ENCODE measurements at places on chromosomes 7 and 10.

GRCh38 chr7:113134025-113134424, 15.7 kb upstream of the SMIM30 start:
- H3K4me3 ChIP-seq, result no peak overlapping the region
- no peaks in the 10 kb centered on the region for H3K4me1 ChIP-seq
- no peaks in the 10 kb centered on the region for H3K27me3 ChIP-seq
- no peak overlapping the region for H3K27ac ChIP-seq

DNA sequence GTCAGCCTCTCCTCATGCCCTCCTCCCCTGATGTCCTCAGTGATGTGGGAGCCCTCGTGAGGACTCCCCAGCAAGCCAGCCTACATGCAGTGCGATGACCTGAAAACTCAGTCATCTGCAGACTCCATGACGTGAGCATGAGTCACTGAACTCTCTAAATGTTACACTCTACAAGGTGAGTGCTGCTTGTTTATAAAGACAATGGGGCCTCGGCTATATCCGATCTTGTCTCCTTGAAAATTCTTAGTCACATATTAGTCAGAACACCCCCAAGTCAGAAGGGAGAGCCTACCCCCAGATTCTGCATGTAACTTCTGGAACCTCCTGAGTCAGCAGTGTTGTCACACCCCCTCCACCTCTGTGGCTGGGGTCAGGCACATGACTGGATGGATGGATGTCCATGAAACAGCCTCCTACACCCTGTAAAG, 673.8 kb downstream of the INHBA start:
- no peaks in the 10 kb centered on the region for H3K4me1 ChIP-seq
- no peak overlapping the region for H3K4me3 ChIP-seq
- H3K36me3 ChIP-seq, result no peaks in the 10 kb centered on the region

- no peak overlapping the region for H3K4me3 ChIP-seq
- no peak for DNase-seq
- no peaks in the 10 kb centered on the region for H3K4me1 ChIP-seq
- H3K27ac ChIP-seq, result no peak overlapping the region
- H3K36me3 ChIP-seq, result no peaks in the 10 kb centered on the region
These were observed 17.4 kb upstream of the GDF10 start for GRCh38 chr10:47282657-47283018.

GRCh38 chr10:75999515-76000209, 568.2 kb downstream of the LRMDA start:
- no peak for DNase-seq
- H3K4me1 ChIP-seq, result no peaks in the 10 kb centered on the region
- H3K36me3 ChIP-seq, result no peaks in the 10 kb centered on the region

DNA sequence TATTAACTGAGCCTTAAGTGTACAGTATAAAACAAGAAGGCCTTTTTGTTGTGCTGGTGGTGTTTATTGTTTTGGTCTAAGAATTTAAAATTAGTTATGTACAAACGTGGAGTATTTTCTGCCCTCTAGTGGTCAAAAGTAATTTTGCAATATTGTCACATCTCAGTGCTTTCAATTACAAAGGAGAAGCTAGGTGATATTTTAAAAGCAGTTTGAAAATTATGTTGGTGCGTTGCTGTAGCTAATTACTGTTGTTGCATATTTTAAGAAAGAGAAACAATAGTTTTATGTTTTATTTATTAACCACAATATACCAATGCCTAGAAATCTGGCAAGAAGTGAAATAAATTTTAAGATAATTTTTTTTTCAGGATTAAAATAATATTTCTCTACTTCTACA, 11.4 kb downstream of the NPVF start:
- no peak overlapping the region for H3K27ac ChIP-seq
- H3K36me3 ChIP-seq, result no peaks in the 10 kb centered on the region
- H3K4me1 ChIP-seq, result peaks cover 4% of the 10 kb centered on the region

GRCh38 chr10:122018951-122019413, 30.0 kb downstream of the TACC2 start:
- no peaks in the 10 kb centered on the region for H3K27me3 ChIP-seq
- peak overlapping the region; percentile 79 for H3K4me3 ChIP-seq
- H3K36me3 ChIP-seq, result no peaks in the 10 kb centered on the region

GRCh38 chr7:107816011-107816566, 13.1 kb upstream of the SLC26A3 start:
- peaks cover 5% of the 10 kb centered on the region for H3K4me1 ChIP-seq
- peak overlapping the region; percentile 14 for H3K27ac ChIP-seq
- no peak for DNase-seq
- H3K36me3 ChIP-seq, result no peaks in the 10 kb centered on the region
- H3K4me3 ChIP-seq, result no peak overlapping the region
- peaks cover 14% of the 10 kb centered on the region for H3K27me3 ChIP-seq

- H3K4me3 ChIP-seq, result peak overlapping the region; percentile 100
- peak overlapping the region; percentile 98 for H3K27ac ChIP-seq
- no peaks in the 10 kb centered on the region for H3K36me3 ChIP-seq
These were observed 3.2 kb upstream of the CREB5 start for GRCh38 chr7:28408960-28409715.

DNA sequence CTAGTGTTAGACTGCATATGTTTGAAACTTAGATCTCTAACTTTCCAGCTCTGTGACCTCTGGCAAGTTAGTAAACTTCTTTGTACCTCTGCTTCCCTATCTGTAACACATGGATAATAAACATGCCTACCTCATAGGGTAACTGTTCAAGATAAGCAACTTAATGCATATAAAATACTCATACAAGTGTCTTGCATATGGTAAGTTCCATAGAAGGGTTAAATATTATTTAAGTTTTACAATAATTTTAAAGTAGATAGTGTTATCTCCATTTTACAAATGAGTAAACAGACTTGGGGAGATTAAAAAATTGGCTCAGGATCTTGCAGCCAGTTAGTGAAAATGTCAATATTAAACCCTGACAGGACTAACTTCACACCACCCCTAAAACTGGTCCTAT, 30.1 kb upstream of the CD36 start:
- no peak for DNase-seq
- no peaks in the 10 kb centered on the region for H3K27me3 ChIP-seq
- H3K4me1 ChIP-seq, result peaks cover 4% of the 10 kb centered on the region
- H3K27ac ChIP-seq, result no peak overlapping the region
- no peak overlapping the region for H3K4me3 ChIP-seq

- peaks cover 64% of the 10 kb centered on the region for H3K27me3 ChIP-seq
- DNase-seq, result no peak
- H3K4me1 ChIP-seq, result peaks cover 7% of the 10 kb centered on the region
- peak overlapping the region; percentile 30 for H3K4me3 ChIP-seq
- no peak overlapping the region for H3K27ac ChIP-seq
- no peaks in the 10 kb centered on the region for H3K36me3 ChIP-seq
These were observed 34.3 kb upstream of the PTF1A start for GRCh38 chr10:23157691-23158369.

GRCh38 chr7:47520406-47520805, 61.5 kb downstream of the TNS3 start:
- H3K27ac ChIP-seq, result no peak overlapping the region
- H3K27me3 ChIP-seq, result no peaks in the 10 kb centered on the region
- no peak overlapping the region for H3K4me3 ChIP-seq

DNA sequence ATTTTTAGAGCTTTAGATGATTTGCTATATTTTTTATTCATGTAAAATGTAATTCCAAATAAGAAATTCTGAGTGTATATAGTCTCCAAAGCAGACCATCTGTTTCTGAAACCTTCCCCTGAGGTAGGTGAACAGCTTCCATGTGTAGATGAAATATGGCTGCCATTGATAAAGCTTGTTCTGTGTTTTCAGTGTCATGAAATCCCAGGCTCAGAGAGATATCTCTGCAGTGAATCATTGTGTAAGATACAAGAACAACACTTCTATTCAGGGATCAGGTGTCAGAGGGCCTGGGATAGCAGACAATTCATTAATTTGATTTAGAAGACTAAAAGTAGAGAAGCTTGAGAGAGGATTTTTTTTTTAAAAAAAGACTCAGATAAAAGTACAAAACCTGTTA, 29.1 kb downstream of the ACTA2 start:
- H3K4me1 ChIP-seq, result peaks cover 29% of the 10 kb centered on the region
- no peaks in the 10 kb centered on the region for H3K27me3 ChIP-seq
- H3K36me3 ChIP-seq, result no peaks in the 10 kb centered on the region
- DNase-seq, result no peak
- no peak overlapping the region for H3K27ac ChIP-seq

DNA sequence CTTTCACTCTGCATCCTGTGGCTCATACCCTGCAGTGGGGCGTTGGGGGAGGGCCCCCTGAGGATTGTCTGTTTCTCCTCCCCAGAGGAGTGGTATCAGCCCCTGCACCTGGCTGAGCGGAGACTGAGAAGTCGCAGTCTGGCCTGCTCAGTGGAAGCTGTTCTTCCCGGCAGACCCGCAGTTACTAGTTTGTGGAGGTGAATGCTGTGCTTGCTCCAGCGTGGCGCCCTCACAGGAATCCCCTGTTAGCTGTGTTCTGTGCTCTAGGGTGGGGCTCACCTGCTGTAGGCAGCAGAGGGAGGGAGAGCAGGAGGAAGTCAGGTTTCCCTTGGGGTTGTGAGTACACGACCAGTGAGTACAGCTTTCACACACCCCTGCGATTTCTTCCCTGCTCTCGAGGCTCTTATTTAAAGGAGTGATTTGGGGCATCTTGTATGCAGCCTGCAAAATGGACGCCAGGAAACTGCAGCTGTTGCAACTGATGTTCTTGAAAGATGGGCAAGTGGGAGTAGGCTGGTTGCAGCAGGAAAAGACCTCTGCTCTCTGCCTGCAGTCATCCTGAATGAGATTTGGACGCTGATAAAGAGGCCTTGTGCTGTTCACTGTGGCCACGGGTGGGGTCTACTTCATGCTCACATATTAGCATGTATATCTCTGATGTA, 66.4 kb downstream of the HK1 start:
- DNase-seq, result no peak
- no peaks in the 10 kb centered on the region for H3K27me3 ChIP-seq
- H3K27ac ChIP-seq, result peak overlapping the region; percentile 74
- peaks cover 25% of the 10 kb centered on the region for H3K36me3 ChIP-seq

GRCh38 chr7:99290980-99291607, 18.5 kb downstream of the MYH16 start:
- no peak for DNase-seq
- no peaks in the 10 kb centered on the region for H3K36me3 ChIP-seq
- H3K27me3 ChIP-seq, result no peaks in the 10 kb centered on the region
- no peak overlapping the region for H3K27ac ChIP-seq
